Activated T-cell treated with anti-CD3 and anti-CD28 coated beads, Interleukin-2, amount 50 U/mL, for 48 hours (primary cell): ENCODE measurements at places on chromosomes 11 and 22.

- DNase-seq = no peak
These were observed 46.7 kb upstream of the BID start for GRCh38 chr22:17820879-17821439.

- no peak for DNase-seq
These were observed 197.1 kb downstream of the GRIK4 start for GRCh38 chr11:120708511-120709183.

GRCh38 chr11:17894929-17895658, 117.8 kb downstream of the SERGEF start:
- no peak for DNase-seq

GRCh38 chr11:91804042-91804441, 420.6 kb upstream of the FAT3 start:
- DNase-seq = no peak

DNA sequence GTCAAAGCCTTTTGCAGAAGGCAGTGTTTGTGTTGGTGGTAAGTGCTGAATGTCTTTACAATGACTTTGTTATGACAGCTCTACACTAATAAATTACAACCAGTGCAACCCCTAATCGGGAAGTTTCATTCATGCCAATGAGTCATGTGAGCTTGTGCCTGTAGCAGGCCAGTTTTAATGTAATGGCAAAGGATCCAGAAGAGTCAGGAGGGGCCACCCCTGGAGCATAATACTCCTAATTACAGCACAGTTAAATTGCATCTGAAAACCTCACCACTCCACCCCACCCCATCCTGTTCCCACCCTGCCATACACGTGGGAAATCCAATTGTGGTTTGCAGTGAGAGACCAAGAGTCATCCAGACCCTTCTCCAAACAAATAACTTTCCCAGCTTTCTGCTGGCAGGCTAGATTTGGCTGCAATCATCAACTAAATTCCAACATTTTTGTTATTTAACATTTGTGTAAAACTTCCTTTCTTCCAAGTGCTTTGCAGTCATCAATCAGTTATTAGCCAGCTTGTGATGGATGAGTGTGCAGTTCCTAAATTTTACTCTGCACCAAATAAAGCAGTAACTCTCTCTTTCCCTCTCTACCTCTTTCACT, 277.3 kb upstream of the FAT3 start:
- DNase-seq = no peak

- DNase-seq = no peak
These were observed 84.4 kb downstream of the DENND5A start for GRCh38 chr11:9180784-9181183.

DNA sequence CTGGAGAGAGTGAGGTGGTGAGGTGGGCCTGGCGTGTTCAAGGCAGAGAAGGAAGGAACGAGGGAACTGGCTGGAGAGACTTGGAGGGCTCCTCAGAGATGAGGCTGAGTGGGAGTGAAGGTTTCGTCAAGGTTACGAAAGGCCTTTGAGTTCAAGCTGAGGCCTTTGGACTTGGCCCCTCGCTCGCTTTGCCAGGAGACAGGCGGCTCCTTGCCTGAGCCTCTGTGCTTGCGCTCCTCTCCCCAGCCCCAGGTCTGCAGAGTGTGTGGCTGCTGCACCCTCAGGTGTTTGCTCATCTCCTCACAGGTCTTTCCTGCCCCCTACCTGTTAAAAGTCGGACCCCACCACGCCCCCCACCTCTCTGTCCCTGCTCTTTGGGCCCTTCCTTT, 91.6 kb downstream of the ATXN10 start:
- DNase-seq = no peak

DNA sequence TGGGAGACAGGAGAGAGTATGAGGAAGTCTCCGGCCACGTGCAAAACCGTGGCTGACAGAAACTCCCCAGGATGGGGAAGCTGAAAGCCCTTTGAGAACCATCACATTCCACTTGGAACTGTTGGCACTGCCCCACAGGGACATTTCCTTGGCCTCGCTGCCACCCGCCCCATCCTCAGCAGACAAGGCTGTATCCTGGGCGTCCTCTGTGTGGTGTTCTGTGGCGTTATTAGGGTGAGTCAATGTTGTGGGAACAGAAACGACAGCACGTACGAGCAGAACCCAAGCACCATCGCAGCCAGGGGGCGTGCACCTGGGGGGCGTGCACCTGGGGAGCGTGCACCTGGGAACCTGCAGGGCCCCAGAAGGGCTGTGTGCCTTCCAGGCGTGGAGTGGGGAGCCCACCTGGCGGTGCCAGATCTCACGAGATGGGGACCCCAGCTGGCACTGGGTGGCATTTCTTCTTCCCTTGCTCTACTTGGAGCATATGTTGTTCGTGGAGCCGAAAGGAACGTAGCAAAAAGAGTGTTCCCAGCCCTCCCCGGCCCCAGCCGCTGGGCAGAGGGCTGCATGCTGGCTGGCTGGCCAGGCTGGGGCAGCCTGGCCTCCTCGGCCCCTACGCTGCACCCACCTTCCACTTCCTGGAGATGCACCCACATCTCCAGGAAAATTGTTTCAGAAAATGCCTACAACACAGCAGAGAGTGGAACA, 35.4 kb downstream of the NFAM1 start:
- no peak for DNase-seq

DNA sequence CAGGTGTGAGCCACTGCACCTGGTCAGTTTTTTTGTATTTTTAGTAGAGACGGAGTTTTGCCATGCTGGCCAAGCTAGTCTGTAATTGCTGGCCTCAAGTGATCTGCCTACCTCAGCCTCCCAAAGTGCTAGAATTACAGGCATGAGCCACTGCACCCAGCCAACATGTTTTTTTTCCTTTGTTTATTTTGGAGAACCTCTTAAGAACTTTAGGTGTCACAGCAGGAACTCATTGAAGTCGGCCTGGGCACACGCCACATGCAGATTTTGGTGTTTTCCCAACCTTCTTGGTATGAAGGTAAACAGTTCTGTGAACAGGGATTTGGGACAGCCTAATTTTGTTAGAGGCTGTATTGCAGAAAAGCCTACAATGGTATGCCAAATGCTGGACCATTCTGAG, 9.4 kb downstream of the DIXDC1 start:
- no peak for DNase-seq

GRCh38 chr22:41968601-41969000, 642 bp upstream of the SEPTIN3 start:
- no peak for DNase-seq

DNA sequence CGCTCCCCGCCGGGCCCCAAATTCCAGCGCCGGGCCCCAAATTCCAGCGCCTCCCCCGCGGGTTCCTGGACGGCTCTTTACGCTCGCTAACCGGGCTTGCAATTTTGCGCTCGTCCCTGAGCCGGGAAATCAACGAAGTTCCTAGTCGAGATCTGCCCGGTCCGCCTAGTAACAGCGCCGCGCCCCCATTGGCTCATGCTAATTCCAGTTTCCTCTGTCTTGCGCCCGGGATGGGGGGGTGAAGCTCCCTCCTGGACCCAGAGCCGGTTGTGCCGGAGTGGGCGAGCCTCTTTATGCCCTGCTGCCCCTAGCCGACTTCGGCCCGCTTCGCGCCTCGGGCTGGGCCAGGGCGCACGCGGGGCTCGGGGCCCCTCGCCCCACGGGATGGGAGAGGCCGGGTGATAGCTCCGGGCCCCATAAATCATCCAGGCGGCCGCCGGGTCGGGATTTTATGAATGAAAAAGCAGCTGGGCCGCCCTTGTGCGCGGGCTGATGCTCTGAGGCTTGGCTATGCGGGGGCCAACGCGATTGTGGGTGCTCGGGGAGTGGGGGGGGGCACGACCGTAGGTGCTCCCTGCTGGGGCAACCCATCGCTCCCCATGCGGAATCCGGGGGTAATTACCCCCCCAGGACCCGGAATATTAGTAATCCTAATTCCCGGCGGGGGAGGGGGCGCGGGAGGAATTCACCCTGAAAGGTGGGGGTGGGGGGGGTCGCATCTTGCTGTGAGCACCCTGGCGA, 1.8 kb upstream of the CCND1 start:
- DNase-seq = no peak

- no peak for DNase-seq
These were observed 55.8 kb downstream of the CLMP start for GRCh38 chr11:123139206-123139605.

DNA sequence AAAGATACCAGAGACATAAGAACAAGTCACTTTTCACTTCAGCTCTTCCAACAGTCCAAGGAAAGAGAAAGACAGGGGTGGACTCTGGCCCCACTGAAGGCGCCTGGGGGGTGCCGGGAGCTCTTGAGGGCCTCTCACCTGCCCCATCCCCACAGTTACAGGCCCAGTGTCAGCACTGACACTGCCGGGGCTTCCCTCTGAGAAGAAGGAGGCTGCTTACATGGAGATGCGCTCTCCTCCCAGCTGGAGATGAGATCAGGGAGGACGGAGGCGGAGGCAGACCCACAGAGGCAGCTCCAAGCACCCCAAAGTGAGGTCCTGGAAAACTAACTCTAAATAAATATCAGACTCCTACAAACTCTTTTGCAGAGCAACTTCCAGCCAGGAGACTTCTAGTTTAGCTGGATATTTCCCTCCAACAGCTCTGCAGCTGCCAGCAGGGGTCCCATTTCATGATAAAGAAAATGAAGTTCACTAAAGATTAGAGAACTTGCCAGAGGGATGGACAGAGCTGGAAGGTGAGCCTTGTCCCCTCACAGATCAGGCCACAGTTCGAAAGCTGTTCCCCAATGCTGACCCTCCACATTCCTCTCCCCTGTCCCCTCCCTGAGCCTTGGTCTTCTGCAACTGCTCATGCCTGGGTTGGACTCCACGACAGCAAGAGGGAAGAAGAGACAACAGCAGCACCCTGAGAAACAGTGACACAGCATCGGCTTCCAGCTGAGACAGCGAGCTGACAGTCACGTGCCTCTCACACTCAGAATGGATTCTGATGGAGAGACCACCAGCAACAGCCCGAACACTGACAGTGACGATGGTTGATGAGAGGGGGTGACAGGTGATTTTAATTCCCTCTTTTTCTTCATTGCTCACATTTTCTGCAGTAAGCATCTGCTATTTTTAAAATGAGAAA, 5.8 kb downstream of the CARS1 start:
- DNase-seq = no peak

- no peak for DNase-seq
These were observed 668.2 kb upstream of the TENM4 start for GRCh38 chr11:80109031-80109430.

GRCh38 chr11:70089631-70090030, 11.5 kb downstream of the ANO1 start:
- no peak for DNase-seq

DNA sequence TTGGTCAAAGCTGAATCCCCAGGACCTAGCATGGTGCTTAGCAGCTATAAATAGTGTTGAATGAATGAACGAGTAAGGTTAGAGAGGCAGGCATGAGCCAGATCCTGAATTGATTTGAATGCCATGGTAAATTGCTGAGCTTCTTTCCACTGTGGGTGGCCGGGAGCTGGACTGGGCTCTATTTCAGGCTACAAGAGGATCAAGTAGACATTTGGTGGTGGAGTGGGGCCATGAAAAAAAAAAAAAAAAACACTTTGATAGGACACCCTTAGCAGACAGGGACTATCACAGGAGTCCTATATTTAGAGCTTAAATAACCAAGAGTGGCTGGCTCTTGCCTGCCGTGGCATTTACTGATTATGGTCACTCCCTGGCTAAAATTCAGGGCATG, 77.6 kb downstream of the MIAT start:
- no peak for DNase-seq

- DNase-seq = no peak
These were observed 9.0 kb upstream of the RDX start for GRCh38 chr11:110305169-110306018.

DNA sequence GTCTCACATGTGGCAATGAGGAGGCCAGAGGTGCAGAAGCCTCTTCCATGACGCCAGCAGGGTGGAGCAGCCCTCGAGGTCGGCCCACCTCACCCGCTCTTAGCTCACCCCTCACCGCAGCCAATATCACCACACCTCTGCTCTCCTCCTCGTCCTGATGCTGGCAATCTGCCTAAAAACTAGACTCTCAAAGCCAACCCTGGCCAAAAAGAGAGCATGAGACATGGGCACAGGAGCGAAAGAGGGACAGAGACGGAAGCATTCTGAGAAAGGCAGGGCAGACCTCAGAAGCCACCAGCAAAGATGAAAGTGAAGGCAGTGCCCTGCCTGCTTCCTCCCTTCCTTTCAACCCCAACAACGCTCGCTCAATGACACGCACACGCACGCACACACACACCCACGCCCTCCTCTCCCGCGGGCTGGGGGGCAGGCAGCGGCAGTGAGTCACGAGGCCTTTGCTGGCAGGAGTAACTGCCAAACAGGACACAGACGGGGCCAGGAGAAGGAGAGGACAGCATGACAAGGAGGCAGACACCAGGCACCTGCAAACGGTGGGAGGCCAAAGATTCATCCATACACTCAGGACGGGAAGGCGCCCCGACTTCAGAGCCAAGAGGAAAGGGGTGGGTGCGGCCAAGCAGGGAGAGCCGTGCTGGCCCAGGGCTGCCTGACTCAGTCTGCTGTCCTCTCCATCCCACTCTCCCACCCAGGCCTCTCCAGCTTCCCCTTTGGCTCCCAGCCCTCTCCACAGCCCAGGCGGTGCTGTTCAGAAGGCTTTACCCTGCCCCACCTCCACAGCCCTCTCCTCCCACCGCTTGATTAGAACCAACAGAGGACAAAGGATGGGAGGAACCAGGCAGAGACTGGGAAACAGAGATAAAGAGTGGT, 11.4 kb downstream of the IGSF9B start:
- DNase-seq = peak; percentile 91

GRCh38 chr22:47176573-47177333, 414.3 kb downstream of the TBC1D22A start:
- DNase-seq = no peak

DNA sequence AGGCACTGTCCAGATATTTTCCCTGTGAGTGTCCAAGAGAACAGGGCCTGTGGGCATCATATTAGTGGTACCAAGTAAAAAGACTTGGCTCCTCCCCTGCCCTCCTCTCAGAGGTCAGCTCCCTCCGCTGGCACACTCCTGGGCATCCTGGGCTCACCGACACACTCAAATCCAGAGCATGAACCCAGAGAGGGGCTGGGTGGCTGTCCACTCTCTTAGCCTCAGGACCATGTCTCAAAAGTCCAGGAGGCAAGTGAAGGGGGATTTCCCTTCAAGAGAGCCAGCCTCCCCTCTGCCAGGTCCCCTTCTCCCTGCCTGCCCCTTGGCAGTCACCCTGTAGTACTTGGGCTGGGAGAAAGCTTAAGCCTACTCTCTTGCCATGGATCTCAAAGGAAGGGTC, 10.3 kb downstream of the BCL9L start:
- no peak for DNase-seq

GRCh38 chr22:38494498-38494897, 11.6 kb downstream of the DDX17 start:
- no peak for DNase-seq

DNA sequence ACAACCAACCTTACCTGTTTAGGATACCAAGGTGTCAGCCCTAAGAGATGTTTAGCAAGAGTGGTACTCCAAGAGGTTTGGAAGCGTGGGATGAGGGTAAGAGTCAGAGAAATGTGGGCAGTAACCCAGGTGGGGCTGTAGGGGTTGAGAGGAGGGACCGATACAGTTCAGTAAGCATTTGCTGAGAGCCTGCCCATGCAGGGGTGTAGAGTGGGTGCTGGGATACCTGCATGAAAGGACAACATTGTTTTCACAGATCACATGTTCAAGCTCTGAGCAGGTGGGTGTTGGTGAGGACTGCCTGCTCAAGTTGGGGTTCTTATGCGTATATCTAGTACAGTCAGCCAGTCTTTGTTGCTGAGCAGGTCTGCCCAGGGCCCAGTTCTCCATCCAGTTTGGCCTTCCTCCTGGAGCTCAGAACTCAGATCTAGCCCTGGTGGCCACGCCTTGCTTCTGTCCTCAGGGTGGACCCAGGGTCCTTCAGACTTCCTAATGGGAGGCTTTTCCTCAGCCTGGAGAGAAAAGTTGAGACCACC, 14.8 kb downstream of the PPFIBP2 start:
- no peak for DNase-seq
